Activated CD4-positive, alpha-beta memory T cell treated with anti-CD3 and anti-CD28 coated beads, Interleukin-2, amount 10 ng/mL, durations not matched to agents 7 days and 5 days (primary cell): ENCODE measurements at places on chromosomes 5 and 9.

GRCh38 chr5:16881251-16881650 lies 54.8 kb downstream of the MYO10 start:
- DNase-seq: no peak

- no peak for DNase-seq
Observed at GRCh38 chr9:77021922-77022782, 2.7 kb downstream of the FOXB2 start.

DNA sequence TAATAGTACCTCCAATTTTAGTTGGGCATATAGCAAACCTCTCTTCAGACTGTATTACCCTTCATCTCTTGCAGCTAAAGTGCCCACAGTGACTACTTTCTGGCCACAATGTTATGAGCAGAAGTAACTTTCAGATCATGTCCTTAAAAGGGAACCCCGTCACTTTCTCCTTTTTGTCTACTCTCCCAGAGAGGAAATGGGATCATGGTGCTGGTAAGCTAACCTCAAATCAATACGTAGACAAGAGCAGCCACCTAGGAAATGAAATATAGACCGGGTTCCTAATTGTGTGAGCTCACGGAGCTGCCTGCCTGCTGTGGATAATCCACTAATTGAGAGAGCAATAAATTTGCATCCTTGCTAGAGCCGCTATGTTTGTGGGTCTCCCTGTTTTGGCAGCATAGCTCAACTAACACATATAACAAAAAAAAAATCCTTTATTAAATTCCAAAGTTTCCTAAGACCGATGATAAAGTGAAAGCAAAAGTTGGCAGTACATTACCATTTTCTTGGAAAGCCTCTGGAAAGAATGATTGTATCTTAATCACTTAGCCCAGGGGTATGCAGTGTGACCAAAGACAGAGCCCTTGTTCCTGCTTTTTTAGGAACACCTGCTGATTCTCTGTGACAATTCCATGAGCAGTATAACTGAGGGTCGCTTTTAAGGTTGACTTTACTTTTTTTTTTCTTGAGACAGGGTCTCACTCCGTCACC lies 5.6 kb upstream of the IL7R start:
- no peak for DNase-seq

DNA sequence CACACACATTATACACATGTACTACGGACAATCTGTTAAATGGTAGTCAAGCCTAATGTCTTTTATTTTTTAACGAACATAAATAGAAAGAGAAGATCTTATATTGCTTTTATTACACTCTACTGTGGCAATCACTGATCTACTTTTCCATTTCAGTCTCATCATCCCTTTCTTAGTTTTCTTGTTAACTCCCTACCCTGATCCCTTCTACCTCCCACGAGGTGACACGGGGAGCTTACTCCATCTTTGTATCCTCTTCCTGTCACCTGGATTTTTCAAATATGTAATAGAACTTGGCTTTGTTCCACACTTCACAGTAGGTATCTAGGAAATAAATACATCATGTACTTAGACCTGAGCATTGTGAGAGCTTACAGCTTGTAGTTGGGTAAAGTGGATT lies 211.0 kb downstream of the PIK3R1 start:
- DNase-seq: no peak

DNA sequence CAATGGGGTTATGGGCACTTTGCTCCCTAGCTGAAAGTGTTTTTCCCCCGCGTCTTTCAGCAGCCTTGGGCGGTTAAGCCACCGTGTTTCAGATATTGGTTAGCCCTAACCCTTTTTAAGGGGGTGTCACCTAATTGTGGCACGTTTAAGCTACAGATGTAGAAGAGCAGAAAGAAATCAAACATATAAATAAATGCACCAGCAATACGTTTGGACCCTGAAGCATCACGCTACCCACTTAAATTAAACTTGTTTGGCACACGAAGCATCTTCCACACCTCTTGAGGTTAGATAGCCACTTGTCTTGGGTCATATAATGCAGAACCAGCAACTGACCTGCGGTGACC lies 768 bp downstream of the YTHDC2 start:
- DNase-seq: no peak

DNA sequence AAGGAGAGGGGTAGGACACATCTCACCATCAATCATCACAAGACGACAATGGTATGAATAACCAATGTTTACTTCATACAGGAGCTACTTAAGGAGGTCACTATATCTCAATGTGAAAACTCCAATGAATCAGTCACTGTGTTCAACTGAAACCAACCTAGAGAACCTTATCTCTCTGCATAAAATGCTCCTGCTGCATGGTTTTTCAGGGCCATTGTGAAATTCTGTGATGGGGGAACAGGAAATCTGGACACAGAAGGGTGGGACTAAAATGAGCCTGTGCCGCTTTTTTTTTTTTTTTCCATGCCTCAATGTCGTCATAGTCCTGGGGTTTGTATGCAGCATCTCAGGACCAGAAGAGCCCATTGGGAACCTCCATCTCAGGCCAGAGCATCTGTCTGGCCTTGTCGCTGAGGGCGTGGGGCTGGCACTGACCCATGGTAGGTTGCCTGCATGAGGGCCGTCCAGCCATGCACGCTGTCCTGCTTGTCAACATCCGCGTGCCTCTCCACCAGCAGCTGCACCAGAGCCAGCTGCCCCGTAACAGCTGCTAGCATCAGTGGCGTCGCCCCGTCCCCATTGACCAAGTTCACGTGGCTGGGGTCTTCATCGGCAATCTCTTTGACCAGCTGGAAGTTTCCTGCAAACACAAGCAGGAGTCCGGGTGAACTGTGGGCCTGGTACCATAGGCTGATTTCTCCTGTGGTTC lies 12.7 kb downstream of the ANKS6 start:
- DNase-seq: no peak

DNA sequence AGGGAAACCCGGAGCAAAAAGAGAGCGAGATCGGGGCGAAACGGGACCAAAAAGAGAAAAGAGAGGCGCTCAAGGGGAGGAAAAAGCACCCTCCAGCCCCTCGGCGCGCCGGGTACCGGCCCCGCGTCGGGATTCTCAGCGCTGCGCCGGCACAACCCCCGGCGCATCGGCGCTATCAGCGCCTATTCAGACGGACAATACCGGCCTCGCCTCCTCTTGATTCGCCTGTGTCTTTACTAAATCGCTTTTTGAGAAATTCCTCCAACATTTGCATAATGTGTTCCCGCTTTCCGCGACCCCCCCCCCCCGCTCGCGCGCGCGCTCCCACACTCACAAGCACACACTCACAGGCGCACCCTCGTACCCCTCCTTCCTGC lies 578 bp downstream of the LHX6 start:
- no peak for DNase-seq

- no peak for DNase-seq
Observed at GRCh38 chr5:149585910-149586309, 4.6 kb downstream of the ARHGEF37 start.

- DNase-seq: no peak
Observed at GRCh38 chr5:29229461-29229860, 1964.0 kb upstream of the CDH6 start.

GRCh38 chr9:94768766-94769165 lies 42.3 kb downstream of the AOPEP start:
- no peak for DNase-seq

- DNase-seq: no peak
Observed at GRCh38 chr9:81526587-81526986, 162.8 kb downstream of the TLE1 start.

DNA sequence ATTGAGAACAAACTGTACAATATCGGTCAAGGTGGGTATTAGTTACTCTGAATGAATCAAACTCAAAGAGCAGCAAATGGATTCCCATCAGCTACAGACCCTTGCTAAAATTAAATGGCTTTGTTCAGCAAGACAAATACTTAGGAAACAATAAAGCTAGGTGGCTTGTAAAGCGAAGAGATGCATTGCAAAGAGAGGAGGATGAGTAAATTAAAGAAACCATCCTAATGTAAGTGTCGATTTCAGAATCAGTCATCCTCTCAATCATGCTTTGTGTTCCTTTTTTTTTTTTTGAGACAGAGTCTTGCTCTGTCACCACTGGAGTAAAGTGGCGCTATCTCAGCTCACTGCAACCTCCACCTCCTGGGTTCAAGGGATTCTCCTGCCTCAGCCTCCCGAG lies 359.2 kb upstream of the ZNF462 start:
- DNase-seq: no peak

- no peak for DNase-seq
Observed at GRCh38 chr9:17484906-17485305, 94.0 kb upstream of the SH3GL2 start.

DNA sequence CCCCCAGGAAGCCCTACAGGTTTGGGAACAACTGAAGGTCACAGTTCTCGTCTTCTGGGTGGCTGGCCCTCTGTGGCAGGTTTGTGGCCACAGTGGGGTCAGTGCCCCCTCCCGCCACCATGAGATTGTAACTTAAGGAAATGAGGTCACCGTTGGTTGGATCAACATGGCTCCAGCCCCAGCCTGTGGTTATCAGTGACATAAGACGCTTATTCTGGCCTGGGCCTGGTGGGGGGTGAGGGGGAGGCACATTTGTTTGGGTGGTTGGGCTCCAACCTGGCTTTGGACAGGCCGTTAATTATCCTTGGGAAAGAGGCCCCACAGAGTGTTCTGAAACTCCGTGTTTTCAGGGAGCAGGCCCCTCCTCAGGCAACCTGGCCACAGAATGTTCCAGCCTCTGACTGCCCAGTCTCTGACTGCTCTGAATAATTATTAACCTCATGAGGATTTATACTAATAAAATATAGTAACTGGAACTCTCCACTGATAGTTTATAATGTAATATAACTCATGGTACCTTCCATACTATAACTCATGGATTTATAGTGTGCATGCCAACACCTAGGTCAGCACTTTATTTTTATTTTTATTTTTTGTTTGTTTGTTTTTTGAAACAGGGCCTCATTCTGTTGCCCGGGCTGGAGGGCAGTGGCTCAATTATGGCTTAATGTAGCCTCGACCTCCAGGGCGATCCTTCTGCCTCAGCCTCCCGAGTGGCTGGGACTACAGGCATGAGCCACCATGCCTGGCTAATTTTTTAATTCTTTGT lies 58.0 kb upstream of the RPL26L1 start:
- DNase-seq: no peak

- DNase-seq: no peak
Observed at GRCh38 chr9:72827950-72828731, 124.7 kb downstream of the ALDH1A1 start.

DNA sequence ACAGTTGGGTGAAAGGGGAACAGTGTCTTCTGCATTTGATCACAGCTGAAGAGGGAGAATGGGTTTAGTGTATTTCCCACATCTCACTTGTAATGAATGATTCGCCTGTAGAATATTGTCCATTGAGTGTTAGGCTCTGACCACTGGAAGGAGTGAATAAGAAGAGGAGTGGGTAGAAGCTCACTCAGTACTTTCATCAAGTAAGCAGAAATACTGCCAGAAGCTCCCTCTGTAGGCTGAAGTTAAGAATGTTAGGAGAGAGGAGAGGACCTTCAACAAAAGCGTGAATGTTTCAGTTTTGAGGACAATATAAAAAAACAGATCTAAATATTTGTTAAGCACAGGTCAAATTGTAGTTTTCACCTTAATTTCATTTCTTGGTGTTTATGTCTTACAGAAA lies 27.5 kb downstream of the FSD1L start:
- no peak for DNase-seq

DNA sequence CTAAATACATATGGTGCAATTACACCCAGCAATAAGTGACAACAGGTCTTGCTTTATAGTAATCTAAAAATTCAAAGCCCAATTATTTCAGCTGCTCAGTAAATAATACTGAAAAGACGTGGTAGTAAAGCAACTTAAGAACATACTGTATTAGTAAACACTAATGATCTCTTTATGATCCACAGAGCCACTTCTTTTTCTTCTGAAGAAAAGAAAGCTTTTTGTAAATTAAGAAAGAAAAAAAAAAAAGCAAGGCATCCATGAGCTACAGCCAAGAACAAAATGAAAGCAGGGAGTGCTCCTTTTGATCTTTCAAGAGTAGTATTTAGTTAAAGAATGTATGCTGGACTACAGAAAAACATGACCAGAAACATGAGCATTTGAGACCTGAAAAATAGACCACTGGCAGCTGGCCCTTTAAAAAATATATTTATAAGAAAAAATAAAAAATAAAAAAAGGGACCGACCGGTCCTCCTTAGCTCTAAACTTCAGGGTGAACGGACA lies 348.7 kb downstream of the GLIS3 start:
- DNase-seq: no peak

DNA sequence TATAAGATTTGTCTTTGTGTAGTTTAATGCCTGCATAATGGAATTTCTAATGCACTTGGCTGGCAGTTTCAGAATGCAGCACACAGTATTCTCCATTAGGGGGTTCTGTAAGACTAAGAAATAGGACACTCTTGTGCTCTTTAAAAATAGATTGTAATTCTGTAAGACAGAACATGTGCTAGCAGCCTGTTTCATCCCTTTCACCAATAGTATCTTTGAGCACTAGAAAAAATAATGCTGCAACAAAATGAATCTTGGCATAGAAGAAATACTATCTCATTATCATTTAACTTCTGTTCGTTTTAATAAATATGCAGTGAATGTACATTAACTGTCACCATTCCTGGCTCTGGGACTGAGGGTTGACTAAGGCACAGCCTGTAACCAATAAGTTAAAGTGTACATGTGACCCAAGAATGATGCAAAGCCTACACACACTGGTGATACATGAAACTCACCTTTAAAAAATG lies 23.8 kb upstream of the ZNF622 start:
- no peak for DNase-seq

DNA sequence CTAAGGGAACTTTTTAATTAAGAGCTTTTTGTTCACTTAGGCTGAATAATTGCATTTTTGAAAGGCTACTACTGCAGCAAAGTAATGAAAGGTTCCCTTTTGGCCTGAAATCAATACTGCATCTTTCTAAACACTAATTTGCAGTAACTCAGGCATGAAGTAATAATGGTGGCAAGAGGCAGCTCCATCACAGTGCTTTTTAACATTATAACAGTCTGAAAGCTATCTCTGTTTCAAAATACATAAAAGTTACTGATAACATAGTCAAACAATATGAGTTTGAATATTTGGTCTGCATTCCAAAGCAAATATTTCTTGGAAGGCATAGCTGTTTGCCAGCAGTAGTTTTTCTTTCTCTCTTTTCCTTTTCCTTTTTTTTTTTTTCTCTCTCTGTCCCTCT lies 113.4 kb downstream of the FBN2 start:
- DNase-seq: no peak

DNA sequence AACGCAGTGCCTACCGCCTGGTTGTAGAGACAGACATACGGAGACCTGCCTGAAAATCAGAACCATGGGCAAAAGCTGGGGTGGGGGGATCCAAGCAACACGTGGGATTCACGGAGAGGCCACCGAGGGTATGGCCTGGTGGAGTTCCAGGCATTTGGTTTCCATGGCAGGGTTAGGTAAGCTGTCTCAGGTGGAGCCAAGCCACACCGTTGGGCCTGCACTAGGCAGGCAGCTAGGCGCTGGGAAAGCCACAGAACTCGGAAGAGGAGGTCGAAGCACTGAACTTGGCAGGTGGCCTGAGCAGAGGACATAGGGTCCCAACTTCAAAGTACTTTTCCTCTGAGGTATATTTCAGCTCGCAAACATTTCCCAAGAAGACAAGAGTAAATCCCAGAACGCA lies 111.6 kb downstream of the ISL1 start:
- no peak for DNase-seq

DNA sequence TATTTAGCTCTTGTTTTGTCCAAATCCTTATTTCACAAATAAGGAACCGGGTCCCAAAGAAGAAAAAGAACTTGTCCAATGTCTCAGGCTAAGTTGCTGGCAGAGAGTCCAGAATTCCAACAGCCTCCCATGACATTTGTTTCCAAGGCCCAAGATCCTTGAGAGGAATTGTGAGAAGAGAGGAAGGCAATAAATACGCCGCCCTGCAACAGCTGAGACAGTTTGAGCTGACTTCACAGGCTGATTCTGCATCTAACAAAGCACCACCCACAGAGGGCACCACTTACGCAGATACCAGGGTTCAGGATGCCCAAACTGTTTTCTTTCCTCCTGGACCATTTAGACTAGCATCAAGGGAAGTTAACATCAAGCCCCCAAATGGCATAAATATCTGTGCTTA lies 211.3 kb downstream of the FAM114A2 start:
- no peak for DNase-seq
